ENCODE measurements at places on chromosomes 16 and 17.

GRCh38 chr16:79042141-79042540, 558.4 kb downstream of the MAF start:
- no peak for DNase-seq

- DNase-seq, result no peak
Observed at GRCh38 chr17:15171167-15172047, 93.7 kb downstream of the PMP22 start.

- no peak for DNase-seq
Observed at GRCh38 chr16:88976366-88977017, 515 bp downstream of the CBFA2T3 start.

DNA sequence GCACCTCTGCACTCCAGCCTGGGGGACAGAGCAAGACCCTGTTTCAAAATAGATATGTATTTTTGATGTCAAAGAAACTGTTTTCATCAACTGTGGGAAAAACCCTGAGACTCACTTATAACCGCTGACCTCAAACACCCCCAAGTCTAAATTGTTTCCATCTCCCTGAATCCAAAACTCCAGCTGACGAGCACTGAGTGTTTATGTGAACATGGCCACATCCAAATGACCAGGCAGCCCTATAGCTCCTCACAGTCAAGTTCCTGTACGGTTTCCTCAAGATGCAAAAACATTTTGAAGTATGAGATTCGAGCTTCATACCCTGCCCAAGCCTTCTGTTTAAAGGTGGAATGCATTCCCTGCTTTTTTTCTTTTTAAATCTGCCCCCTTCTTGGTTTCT, 45.3 kb upstream of the ZCCHC14 start:
- no peak for DNase-seq

- DNase-seq, result no peak
Observed at GRCh38 chr16:15900357-15900756, 12.0 kb upstream of the CEP20 start.

GRCh38 chr17:68383443-68384321, 73.6 kb downstream of the WIPI1 start:
- no peak for DNase-seq

GRCh38 chr16:59759296-59759695, 1025.2 kb upstream of the GOT2 start:
- DNase-seq, result no peak

GRCh38 chr17:22671110-22671509, 978.8 kb downstream of the KCNJ18 start:
- DNase-seq, result no peak

DNA sequence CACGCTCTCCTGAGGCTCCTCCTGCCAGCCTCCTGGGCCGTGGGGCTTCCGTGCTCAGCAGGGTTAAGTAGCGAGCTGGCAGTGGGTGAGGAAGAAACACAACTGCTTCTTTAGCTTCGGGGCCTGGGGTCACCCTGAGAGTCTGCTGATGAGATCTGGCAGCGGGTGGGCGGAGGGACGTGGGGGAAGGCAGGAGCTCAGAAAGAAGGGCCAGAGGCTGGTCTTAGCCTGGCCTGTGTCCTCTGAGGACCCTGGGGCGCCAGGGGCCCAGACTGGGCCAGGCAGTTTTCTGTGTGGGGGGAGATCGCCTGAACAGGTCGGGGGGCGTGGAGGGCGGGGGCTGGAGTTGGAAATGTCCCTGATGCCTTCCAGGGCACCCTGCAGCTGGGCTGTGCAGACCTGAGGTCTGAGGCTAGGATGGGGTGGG, 97.8 kb upstream of the GSE1 start:
- no peak for DNase-seq

DNA sequence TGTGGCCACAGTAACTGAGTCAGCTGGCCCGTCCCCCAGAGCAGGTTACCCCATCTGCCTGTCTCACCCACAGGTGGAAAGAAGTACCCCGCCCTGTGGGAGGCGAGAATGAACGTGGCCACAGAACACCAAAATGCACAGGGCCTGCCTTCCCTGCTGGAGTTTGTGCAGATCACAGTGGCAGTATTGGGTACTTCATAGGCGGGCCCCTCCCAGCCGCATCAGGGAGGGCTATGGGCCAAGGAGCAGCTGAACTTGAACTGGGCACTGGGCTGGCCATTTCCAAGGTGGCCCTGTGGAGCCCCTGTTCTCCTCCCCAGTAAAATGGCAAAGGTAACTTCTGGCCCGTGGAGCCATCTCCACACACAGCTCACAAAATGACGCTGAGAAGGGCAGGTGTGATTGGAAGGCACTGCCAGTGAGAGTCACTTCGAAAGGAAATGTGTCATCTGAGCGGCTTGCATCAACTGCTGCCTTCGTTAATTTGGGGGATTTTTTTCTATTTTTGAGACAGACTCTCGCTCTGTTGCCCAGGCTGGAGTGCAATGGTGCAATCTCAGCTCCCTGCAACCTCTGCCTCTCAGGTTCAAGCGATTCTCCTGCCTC, 162.9 kb downstream of the ENGASE start:
- no peak for DNase-seq

GRCh38 chr16:852451-853185, 52.1 kb upstream of the GNG13 start:
- DNase-seq, result no peak

GRCh38 chr17:17497065-17497844, 1.1 kb upstream of the RASD1 start:
- no peak for DNase-seq

GRCh38 chr16:53922807-53923571, 219.0 kb downstream of the FTO start:
- DNase-seq, result no peak

GRCh38 chr16:13269905-13270528, 368.6 kb downstream of the SHISA9 start:
- no peak for DNase-seq

- DNase-seq, result peak; percentile 26
Observed at GRCh38 chr17:75181608-75182318, 996 bp downstream of the SUMO2 start.
